ENCODE measurements at places on chromosomes 5 and 9.

DNA sequence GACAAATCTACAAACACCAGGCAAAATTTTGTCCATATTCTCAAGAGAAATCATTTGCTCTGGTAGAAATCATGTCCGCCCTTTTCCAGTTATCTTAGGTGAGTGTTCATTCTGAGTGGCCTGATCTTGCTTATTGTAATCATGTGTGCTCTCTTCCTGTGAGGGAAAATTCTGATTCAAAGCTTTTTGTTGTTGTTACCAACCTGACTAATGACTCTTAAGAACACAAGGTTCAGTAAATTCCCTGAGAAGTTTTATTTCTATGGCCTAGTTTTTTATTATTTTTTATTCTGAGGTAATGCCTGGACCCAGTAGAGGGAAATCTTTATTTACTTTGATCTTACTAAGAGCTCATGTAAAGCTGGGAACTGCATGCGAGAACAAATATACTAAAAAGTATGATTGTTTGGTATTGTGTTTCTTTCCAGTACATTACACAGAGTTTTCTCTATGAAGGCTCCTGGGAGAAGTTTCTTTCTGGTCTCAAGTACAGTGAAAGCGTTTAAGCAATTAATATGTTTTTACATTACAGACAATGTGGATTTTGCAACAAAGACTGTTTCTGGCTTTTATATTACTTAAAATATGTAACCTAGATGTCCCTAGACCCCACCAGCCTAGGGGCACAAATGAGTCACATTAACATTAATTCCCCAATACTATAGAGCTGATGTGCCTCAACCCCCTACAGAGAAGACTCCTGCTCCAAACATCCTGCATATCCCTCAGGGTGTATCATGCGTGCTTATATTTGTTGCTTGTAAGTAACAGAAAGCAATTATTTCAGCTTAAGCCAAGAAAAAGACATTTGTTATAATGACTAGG, 138.1 kb downstream of the TMEM167A start:
- DNase-seq, result no peak

- DNase-seq, result no peak
Measured at GRCh38 chr9:87034841-87035240, 87.5 kb upstream of the GAS1 start.

DNA sequence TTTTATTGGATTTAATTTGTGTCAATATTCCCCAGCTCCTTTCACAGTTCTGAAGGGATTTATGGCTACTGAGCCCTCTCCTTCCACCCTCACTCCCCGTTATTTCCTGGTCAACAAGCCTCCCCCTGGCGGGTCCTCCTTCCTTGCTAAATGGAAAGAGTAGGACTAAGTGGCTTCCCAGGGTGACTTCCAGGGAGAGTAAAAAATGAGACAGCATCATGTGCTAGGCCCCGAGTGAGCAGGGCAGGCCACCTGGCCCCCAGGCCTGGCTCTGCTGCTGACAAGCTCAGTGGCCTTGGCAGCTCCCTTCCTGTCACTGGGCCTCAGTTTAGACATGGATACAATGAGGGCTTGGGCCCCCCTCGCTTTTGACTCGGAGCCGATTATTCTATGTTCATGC, 201.3 kb downstream of the HSPA4 start:
- DNase-seq, result no peak

- peak; percentile 16 for DNase-seq
Measured at GRCh38 chr5:179377421-179378115, 32.3 kb upstream of the ADAMTS2 start.

DNA sequence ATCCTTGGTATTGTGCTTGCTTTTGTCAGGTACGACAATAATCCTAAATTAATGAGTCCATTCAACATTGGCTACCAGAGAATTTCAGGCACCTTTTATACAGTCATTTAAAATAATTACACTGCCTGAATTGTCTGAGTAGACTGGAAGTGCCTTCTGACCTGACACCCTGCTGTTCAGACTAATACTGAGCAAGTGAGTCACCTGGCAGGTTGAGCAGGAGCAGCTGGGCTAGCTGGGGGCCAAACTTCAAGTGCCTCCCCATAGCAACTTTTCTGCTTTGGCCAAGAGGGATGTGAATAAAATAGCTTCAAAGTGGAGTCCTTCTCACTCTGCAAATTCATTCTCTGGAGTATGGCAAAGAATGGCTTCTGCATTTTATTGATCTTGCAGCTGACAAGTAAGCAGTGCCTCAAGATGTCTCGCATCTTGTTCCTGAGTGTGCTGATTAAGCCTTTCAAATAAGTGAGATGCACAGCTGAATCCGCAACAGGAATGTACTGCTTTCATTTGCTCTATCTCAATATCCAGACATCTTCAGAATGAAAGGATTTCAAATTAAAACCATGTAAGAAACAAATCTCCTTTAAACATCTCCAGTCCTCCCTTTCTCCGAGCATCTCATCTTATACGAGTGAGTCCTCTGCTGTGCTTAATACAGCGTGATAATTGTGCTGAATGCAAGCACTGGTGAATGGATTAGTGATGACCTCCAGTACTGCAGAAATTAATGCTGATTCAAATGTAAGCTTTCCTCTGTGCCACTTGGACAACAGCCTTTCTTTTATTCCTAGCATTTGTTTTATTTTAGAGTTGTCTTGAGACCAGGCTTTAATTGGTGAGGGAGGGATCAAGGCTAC, 271.2 kb downstream of the EDIL3 start:
- DNase-seq, result no peak

GRCh38 chr9:84061613-84062193, 81.1 kb downstream of the RMI1 start:
- no peak for DNase-seq

DNA sequence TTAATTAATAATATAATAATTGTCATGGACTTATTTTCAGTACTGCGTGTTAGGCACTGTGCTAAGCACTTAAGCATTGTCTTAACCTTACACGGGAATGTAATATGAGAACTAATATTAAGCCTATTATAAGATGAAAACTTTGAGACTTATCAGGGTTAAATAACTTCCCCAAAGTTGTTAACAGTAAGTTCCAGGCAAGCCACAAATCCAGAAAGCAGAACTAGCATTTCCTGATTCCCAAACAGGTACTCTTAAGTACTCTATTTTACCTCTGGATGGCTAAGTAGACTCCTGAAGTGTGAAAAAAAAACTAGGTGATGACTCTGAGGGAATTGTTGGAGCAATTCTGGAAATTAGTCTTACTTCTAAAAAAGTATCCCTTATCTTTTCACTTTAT, 23.8 kb downstream of the GABRG2 start:
- no peak for DNase-seq

GRCh38 chr5:157335534-157336422, 69.9 kb downstream of the CYFIP2 start:
- DNase-seq, result no peak

GRCh38 chr5:41815663-41816229, 54.5 kb downstream of the OXCT1 start:
- DNase-seq, result no peak

- DNase-seq, result no peak
Measured at GRCh38 chr9:121075251-121076036, 689 bp downstream of the CNTRL start.

DNA sequence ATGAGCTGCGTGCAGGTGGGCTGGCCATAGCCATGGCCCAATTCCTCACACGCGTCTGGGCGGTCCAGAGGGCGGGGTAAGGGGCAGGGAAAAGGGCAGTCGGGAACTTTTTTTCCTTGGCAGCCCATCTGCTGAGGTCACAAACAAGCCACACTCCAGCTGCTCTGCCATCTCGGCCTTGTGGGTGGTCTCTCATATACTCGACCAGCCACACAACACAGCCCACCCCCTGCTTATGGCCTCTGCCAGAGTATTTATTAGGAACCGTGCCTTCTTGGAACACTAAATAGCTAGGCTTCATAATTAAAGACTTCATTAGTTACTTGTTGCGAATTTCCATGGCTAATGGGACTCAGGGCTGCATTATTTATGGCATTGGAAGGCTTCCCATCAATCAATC, 98.5 kb upstream of the LHFPL2 start:
- no peak for DNase-seq

GRCh38 chr5:139446956-139447779, 7.8 kb upstream of the DNAJC18 start:
- DNase-seq, result no peak

- no peak for DNase-seq
Measured at GRCh38 chr9:79053598-79053997, 518.2 kb upstream of the TLE4 start.

- no peak for DNase-seq
Measured at GRCh38 chr5:166722939-166723338, 1568.5 kb upstream of the WWC1 start.

DNA sequence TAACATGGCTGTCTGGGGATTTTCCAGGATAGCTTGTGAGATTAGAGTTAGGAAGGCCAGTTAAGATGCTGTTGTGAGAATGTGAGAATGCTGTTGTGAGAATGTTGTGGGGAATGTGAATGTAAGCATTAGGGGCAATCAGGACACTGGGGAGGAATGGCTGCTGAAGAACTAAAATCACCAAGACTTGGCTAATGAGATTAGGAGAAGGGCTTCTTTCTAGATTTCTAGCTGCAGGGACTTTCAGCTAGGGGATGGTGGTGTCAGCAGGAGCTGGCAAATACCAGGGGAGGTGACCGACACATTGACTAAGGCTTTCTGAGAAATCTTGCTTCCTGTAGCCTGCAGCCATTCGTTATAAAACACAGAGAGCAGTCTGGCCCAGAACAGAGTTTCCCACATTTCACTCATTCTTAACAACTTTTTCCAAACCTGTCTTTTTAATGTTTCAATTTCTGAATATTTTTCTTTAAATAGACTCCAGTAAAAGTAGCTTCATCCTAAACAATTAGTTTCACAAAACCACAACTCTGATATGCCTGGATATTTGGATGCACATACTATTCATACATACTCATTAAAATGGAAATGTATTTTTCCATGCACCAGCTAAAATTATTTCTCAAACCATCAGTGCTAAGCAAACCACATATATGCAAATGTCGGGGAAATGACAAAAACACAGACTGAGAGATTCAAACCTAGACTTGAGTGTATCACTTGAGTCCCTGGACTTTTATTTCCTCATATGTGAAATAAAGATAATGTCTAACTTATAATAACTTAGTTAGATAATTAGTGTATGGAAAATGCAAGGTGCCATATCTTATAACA, 89.3 kb upstream of the TNC start:
- no peak for DNase-seq

DNA sequence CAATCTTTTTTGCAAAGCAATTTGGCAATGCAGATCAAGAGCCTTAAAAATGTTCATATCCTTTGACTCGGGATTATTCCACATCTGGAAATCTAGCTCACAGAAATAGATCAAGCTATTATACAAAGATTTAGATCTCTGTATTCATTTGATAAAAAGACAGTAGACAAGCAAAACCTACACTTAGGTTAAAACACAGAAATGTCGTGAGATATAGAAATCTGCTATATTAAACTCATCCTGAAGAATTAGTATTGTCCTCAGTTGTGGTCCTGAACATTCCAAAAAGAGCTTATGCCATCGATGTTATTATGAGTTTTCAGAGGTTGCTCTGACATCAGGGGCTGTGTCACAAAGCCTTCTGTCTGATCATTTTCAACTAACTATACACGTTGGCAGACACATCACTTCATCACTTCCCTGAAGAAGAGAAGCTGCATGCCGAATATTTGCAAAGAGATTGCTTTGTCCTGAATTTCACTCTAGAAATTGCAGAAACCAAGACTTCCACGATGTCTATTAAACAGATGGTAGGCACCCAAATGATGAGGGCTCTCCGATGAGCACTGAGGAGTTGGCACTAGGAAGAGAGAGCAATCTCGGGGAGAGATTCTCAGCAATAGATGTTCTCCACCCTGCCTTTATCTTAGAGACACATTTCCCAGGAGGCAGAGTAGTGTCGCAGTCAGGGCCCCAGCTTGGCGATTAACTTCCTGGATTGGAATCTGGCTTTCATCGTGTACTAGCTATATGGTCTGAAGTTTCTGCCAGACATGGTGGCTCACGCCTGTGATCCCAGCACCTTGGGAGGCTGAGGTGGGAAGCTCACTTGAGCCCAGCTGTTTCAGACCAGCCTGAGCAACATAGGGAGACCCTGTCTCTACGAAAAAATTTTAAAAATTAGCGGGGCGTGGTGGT, 1.9 kb upstream of the UBTD2 start:
- DNase-seq, result no peak

DNA sequence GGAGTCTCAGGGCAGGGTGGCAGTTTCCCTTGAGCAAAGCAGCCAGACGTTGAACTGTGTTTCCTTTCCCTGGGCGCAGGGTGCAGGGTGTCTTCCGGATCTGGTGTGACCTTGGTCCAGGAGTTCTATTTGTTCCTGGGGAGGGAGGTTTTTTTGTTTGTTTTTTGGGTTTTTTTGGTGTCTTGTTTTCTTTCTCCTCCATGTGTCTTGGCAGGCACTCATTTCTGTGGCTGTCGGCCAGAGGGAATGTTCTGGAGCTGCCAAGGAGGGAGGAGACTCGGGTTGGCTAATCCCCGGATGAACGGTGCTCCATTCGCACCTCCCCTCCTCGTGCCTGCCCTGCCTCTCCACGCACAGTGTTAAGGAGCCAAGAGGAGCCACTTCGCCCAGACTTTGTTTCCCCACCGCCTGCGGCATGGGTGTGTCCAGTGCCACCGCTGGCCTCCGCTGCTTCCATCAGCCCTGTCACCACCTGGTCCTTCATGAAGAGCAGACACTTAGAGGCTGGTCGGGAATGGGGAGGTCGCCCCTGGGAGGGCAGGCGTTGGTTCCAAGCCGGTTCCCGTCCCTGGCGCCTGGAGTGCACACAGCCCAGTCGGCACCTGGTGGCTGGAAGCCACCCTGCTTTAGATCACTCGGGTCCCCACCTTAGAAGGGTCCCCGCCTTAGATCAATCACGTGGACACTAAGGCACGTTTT, 3.5 kb upstream of the PHYHD1 start:
- no peak for DNase-seq

- no peak for DNase-seq
Measured at GRCh38 chr5:100519075-100519474, 16.1 kb upstream of the FAM174A start.

DNA sequence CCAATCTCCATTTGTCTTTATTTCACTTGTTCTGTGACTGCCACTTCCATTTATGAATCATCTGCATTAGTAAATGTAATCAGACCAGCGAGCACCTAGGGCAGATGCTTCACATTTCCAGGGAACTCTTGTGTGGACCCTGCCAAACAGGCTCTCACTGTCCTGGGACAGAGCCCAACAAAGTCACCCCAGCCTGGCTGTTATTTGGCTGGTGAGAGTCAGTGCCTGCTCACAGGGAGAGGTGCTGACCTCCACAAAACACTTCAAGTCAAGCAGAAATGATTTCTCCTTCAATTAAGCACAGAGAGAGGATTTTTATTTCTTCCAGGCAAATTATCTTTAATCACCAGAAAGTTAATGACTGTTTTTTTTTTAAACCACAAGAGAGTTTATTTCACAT, 568.0 kb downstream of the MTRR start:
- no peak for DNase-seq
